ENCODE measurements at places on chromosomes 3 and 15.
A peak's percentile ranks its signal among the peaks of the same experiment; 100 is the strongest.

- DNase-seq, result no peak
Observed at GRCh38 chr3:154792828-154793227, 287.3 kb upstream of the MME start.

DNA sequence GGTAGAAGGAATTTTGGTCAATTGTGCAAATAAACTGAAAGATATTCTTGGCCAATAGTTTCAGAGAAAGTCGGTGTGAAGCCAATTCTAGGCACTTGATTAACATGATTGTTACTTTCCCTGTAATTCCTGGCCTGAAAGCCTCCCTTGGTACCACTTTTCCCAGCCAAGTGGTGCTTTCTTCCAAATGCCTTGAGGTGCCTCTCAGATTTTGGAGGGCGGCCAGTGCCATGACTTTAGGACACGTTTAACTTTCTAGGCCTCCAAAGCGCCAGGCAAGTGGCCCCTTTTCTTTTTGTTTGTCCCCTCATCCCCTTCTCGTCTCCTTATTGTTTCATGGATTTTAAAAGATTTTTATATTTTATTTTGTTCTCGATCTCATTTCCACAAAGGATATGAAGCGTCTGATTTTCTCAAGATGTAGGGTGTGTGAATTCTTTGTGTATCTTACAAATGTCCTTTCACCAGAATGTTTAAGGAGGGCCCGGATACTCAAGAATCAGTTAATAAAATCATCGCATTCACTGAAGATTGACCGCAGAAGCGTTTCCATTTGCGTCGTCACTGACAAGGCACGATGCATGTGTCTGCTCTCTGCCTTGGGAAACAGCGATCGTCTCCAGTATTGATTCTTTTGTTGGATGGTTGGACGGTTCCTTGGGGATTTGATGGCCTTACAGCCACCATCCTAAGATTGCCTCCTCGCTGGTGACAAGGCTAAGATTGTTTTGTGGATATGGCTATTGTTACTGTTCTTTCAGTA, 87.8 kb downstream of the ASB7 start:
- no peak for DNase-seq

DNA sequence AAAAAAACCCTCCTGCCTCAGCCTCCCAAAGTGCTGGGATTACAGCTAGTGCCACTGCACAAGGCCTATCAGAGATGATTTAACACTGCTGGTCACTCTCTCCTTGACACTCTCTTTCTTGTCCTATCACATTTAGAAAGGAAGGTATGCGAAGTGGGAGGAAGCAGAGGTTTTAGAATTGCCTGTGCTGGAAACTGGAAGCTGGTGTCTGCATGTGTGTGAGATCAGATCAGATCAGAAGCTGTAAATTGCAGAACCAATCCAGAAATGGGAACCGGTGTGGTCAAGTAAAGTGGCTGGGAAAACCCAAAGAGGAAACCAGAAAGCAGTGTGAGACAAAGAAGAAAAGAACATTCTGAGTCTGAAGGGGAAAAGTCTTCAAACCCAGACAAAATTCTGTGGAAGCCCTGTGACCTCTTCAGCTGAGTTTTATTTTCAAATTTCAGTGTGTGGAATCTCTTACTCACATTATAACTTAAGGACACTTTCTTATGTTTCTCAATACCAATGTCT, 2.8 kb downstream of the EFHB start:
- no peak for DNase-seq

DNA sequence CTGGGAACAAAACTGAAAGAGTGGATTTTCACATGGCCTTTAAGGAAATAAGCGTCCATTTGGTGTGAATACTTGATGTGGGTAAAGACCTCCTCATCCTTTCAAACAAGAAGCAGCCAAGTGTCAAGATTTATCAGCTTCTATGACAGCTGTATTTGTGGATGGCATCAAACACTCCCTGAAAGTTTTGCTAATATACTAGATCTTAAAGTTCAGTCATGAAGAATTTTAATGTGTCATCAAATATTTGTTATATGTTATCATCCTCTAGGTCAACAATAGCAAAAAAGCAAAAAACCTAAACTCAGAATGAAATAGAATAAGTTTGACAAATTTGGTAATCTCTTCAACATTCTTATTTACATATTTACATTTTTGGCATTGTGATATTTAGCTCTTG, 29.1 kb upstream of the LYSMD4 start:
- DNase-seq, result no peak

DNA sequence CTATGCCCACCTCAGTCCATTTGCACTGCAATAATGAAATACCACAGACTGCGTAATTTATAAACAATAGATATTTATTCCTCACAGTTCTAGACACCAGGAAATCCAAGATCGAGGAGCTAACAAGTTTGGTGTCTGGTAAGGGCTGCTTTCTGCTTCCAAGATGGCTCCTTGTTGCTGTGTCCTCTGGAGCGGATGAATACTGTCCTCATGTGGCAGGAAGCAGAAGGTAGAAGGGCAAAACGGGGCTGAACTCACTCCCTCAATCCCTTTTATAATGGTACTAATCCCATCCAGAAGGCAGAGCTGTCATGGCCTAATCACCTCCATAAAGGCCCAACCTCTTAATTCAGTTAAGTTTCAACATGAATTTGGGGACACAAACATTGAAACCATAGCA, 75.3 kb downstream of the P2RY1 start:
- no peak for DNase-seq

GRCh38 chr15:71195242-71195641, 80.0 kb downstream of the THSD4 start:
- DNase-seq, result no peak

DNA sequence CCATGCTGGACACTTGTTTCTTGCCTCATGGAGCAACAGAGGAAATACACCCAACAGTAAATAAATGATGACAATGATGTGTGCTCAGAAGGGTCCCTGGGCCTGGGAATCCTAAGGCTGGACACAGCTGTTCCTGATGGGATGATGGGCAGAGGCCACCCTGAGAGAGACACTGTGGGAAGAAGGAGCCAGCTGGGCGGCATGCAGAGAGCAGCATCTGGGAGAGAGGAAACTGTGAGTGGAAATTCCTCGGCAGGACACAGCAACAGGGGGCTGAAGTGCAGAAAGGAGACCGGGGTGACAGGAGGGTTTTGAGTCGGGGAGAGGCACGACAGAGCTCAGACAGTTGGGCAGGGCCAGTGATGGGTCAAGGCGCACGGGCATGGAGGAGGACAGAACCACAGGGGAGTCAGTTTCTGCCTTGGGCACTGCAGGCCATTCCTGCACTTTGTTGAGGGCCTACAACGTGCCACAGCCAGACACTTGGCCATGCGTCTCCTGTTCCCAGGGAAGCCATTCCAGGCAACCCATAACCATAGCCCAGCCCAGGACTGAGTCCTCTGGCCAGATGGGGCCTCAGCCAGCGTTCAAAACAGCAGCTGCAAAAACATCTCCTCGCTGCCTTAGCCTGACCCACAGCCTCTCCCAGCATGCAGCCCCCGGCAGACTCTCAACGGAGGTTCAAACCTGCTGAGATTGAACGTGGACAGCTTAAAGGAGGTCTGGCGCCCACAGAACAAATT, 36.7 kb upstream of the SLC6A1 start:
- DNase-seq, result no peak

- peak; percentile 62 for DNase-seq
Observed at GRCh38 chr3:16319307-16319706, 54.3 kb downstream of the OXNAD1 start.

- DNase-seq, result no peak
Observed at GRCh38 chr15:101138913-101139880, 112.7 kb downstream of the CHSY1 start.

- no peak for DNase-seq
Observed at GRCh38 chr3:179108086-179108485, 36.5 kb upstream of the ZMAT3 start.

DNA sequence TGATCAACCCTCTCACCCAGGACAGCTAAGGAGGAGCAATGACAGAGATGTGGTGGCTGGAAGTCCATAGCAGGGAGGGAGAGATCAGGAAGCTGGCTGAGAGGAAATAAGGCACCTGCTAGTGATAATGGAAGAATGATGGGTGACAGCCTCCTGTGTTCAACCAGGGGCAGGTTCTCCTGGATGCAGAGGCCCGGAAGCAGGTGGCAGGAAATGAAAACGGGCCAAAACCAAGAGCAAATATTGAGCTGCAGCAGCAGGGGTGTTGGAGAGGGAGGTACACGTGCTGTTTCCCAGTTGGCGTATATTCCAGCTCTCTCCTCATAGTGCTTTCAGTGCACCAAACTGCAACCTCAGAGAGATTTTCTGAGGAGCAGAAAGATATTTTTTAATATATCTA, 213.4 kb upstream of the TBL1XR1 start:
- DNase-seq, result no peak

- no peak for DNase-seq
Observed at GRCh38 chr3:27317096-27317495, 52.1 kb downstream of the NEK10 start.

- DNase-seq, result no peak
Observed at GRCh38 chr15:33298631-33299030, 12.1 kb upstream of the RYR3 start.

DNA sequence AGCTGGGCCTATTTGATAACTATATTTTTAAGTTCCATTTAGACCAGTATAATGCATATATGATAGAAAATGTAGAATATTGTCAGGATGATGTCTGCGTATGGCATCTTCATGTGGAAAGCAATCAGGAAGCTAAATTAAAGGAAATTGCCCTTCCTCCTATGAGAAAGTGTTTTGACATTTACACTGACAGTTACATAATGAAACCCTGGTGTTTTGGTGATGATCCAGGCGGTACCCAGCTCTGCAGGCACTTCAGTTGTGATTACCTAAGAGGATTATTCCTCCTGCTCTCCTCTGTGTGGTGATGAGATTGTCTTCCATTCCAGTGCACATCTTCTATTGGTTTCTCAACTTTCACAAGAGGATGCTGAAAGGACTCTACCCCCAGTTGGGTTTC, 126.5 kb upstream of the MITF start:
- DNase-seq, result no peak

GRCh38 chr3:39065197-39065596, 13.4 kb downstream of the WDR48 start:
- no peak for DNase-seq

DNA sequence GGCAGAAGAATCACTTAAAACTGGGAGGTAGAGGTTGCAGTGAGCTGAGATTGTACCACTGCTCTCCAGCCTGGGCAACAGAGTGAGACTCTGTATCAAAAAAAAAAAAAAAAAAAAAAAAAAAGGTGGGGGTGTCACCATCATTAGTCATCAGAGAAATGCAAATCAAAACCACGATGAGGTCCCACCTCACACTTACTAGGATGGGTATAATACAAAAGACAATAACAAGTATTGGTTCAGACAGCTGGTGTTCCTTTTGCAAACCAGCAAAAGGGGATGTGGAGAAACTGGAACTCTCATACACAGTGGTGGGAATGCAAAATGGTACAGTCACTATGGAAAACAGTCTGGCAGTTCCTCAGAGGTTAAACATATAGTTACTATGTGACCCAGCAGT, 78.7 kb upstream of the TSC22D2 start:
- no peak for DNase-seq

- DNase-seq, result no peak
Observed at GRCh38 chr3:125186800-125187598, 25.5 kb downstream of the SLC12A8 start.

- no peak for DNase-seq
Observed at GRCh38 chr3:50609071-50609762, 2.4 kb downstream of the CISH start.

- DNase-seq, result no peak
Observed at GRCh38 chr3:81465510-81466200, 295.8 kb downstream of the GBE1 start.

- no peak for DNase-seq
Observed at GRCh38 chr3:150202711-150203110, 205.4 kb upstream of the TSC22D2 start.

DNA sequence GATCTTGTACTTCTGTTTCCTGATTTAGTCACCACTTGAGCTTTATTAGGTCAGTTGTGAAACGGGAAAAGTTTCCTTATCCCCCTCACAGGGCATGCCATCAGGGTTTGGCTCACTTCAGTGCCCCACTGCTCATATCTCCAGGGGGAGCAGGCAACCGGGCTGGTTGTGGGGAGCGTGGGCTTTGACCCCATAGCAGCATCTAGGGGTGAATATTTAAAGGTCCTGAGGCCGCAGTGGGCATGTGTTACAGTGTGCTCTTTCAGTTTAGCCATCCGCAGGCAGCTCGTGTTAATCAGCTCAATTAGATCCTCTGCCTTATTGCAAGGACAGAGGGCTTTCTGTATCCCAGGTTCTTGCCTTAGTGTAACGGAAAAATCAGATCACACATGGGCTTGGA, 71.9 kb downstream of the MRPL46 start:
- no peak for DNase-seq

- DNase-seq, result no peak
Observed at GRCh38 chr3:128307781-128308469, 154.6 kb downstream of the EEFSEC start.

DNA sequence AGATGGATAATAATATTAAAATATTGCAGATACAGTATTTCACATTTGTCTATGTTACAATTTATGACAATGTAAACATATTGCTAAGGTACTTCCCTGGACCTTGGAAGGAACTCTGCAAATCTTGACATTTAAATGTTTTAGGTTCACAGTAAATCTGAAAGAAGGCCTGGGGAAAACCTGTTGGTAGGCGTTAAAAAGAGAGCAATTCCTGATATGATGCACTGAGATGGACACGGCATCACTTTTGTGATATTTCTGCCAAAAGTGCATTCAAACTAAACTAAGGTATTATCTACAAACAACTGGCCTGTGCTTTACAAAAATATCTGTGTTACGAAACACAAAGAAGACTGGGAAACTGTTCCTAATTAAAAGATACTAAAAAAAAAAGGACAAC, 6.1 kb upstream of the TP63 start:
- DNase-seq, result no peak

DNA sequence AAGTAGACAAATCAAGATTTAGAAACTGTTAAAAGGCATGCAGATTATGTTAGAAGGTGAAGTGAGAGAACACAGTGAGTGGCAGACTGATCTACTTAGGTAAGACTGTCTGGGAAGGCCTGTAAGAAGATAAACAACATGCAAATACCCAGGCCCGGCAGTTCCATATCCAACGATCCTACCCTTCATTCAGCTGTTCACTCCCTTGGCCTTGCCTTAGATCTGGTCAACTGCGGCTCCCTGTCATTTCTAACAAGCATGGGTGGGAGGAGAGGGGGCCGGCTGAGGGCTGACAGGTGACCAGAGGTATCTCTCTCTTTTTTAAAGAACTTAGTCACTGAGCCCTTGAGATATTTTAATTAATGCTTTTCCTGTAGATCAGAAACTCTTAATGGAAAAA, 84.7 kb upstream of the FAM3D start:
- no peak for DNase-seq

GRCh38 chr3:37773471-37773870, 88.2 kb upstream of the CTDSPL start:
- DNase-seq, result no peak

GRCh38 chr3:61360297-61360965, 109.2 kb upstream of the FHIT start:
- DNase-seq, result no peak

DNA sequence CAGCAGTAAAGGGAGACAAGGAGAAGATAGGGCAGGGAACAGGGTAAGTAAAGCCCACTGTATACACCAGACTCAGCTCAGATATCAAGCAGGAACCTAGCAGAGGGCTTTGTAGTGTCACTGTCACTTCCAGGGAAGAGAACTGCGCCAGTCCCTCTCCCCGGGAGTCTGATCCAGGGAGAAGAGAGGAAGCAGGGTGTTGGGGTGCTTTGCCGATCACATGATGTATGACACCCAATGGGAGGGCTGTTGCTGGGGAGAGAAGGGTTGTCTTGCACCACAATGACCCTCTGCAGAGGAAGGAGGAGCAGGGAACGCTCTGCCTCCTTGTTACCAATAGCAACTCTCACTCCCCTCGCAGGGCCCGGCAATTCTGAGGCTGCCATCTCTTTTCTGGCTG, 147.2 kb upstream of the SLC2A2 start:
- no peak for DNase-seq
